GM23248 (cell line): ENCODE measurements at places on chromosomes 7 and 10. TPM values are rescaled to one million over a fixed set of nuclear protein-coding genes. Genes with fewer than 3 reads are reported as not detected.

The CC2D2B gene
- total RNA-seq = not detected in 2 replicates

DNA sequence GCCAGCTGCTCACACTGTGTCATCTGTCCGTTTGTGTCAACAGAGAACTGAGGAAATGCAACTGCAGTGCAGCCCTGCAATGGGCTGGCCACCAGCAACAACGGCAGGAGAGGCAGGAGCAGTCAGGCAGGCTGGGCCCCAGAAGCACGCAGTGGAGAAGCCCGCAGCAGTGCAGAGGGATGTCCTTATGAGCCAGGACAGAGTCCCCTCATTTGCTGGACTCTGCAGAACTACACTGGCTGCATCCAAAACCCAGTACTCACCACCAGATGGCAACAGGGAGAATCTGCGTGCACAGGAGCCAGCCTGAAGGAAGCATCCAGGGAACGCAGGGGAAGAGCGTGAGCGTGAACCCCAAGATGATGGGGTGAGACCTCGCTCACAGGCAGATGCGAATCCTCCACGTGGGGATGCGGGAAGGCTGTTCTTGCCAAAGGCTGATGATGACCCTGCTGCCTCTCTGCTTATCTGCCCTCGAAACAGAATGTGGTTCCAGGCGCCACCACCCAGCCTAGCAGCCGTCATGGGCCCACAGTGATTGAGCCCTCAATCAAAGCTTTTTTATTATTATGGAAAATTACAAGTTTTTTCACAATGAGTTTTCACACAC is 232.1 kb downstream of the PTPRN2 start:
- H3K4me1 ChIP-seq = no peaks in the 10 kb centered on the region
- no peak overlapping the region for H3K4me3 ChIP-seq
- no peaks in the 10 kb centered on the region for H3K27me3 ChIP-seq
- no peak overlapping the region for H3K27ac ChIP-seq
- peak; percentile 24 for DNase-seq

DNA sequence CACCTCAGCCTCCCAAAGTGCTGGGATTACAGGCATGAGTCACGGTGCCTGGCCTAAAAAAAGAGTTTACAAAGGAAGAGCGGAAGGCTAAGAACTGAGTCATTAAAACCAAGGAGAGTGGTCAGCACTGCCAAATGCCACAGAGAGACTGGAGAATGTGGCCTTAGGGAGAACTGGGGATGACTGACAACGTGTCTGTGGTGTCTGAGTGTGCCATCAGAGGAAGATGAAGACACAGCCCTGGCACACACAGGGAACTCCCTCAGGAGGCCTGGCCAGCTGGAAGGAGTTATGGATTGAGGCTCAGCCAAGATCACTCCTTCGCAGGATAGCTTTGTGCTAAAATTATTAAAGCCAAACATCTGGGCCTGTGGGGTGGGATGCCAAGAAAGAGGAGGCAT is 3.9 kb upstream of the INA start:
- peaks cover 13% of the 10 kb centered on the region; the same call in 1 of the 2 replicates for H3K4me1 ChIP-seq
- H3K4me3 ChIP-seq = no peak overlapping the region
- peak; percentile 99 for DNase-seq
- no peaks in the 10 kb centered on the region for H3K36me3 ChIP-seq
- no peak overlapping the region for H3K27ac ChIP-seq
- peaks cover 36% of the 10 kb centered on the region for H3K27me3 ChIP-seq

GRCh38 chr7:94350734-94351133 is 44.0 kb upstream of the COL1A2 start:
- no peaks in the 10 kb centered on the region for H3K36me3 ChIP-seq
- DNase-seq = no peak
- no peak overlapping the region for H3K27ac ChIP-seq
- H3K4me1 ChIP-seq = peaks cover 62% of the 10 kb centered on the region
- H3K4me3 ChIP-seq = no peak overlapping the region
- no peaks in the 10 kb centered on the region for H3K27me3 ChIP-seq

GRCh38 chr10:91415816-91416215 is 5.7 kb downstream of the HECTD2 start:
- no peaks in the 10 kb centered on the region for H3K27me3 ChIP-seq
- peaks cover 40% of the 10 kb centered on the region for H3K4me1 ChIP-seq
- no peaks in the 10 kb centered on the region for H3K36me3 ChIP-seq
- H3K27ac ChIP-seq = no peak overlapping the region
- no peak overlapping the region for H3K4me3 ChIP-seq
